ENCODE measurements at places on chromosomes 6 and 20.
A peak's percentile ranks its signal among the peaks of the same experiment; 100 is the strongest.

DNA sequence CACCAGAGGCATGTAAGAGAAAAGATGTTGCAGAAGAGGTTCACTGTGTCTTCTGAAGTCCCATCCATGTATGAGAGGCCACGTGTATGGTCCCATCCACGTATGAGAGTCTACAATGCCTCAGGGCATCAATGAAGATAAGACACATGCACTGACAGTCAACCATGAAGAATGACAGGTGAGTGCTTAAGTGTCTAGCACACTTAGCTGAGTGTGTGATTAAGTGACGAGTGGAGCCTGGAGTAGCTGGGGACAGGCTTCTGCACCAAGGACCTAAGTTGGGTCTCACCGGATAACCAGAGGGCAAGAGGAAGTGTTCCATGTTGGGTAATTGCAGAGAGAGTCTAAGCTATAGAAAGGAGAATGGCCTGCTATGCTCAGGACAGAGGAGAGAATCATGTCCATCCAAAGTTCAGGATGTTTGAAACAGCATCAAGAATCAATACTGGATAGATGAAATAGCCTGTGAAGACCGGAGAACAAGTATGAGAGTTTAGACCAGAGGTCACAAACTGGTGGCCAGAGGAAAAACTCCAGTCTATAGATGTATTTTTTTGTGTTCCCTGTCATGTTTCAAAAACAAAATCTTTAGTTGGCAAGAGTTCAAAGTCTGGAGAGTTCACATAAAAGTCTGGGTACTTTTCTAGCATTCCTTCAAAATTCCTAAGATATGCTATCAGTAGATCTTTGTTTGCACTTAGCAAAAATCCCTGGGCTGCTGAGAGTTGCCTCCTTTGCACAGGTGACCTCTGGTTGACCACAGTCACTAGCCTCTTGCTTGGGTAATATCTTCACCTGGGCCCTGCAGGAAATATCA lies 165.8 kb downstream of the KIF16B start:
- no peak for DNase-seq

- peak; percentile 84 for DNase-seq
These were observed 1.3 kb downstream of the SOBP start for GRCh38 chr6:107491138-107491609.

GRCh38 chr20:62778601-62779416 lies 17.5 kb upstream of the MRGBP start:
- DNase-seq: no peak

GRCh38 chr6:138434925-138435324 lies 30.9 kb downstream of the HEBP2 start:
- DNase-seq: no peak

- no peak for DNase-seq
These were observed 980.9 kb upstream of the GJE1 start for GRCh38 chr6:141151710-141152417.

DNA sequence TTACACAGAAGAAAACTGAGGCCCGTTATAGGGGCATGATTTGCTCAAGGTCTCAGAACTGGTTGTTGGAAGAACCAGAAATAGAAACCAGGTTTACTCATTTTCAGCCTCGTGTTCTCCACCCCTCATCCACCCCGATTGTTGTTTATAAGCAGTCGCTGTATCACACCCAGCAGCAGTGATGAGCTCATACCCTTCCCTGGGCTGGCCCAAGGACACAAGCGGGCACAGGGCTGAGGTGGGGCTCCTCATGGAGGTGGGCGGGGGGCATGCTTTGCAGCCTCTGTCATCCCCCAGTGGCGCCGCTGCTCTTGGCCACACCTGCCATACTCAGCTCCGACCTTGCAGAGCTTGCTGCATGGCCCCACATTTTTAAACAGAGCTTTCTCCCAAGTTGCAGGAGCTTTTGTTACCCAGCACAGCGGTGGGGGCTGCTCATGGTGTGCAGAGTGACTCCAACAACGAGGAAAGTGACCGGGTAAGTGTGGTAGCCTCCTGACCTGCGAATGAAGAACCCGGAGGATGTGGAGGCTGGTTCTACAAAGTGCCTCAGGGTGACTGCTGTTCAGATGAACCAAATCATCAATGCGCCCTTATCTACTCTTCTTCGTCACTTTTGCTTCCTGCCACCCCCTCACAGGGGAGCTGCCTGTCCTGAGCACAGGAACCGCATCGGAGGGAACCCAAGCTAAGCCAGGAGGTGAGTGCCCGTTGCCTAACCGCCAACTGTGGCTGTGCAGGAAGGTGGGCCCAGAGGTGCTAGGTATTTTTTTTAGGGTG lies 43.6 kb upstream of the NKX2-2 start:
- no peak for DNase-seq

DNA sequence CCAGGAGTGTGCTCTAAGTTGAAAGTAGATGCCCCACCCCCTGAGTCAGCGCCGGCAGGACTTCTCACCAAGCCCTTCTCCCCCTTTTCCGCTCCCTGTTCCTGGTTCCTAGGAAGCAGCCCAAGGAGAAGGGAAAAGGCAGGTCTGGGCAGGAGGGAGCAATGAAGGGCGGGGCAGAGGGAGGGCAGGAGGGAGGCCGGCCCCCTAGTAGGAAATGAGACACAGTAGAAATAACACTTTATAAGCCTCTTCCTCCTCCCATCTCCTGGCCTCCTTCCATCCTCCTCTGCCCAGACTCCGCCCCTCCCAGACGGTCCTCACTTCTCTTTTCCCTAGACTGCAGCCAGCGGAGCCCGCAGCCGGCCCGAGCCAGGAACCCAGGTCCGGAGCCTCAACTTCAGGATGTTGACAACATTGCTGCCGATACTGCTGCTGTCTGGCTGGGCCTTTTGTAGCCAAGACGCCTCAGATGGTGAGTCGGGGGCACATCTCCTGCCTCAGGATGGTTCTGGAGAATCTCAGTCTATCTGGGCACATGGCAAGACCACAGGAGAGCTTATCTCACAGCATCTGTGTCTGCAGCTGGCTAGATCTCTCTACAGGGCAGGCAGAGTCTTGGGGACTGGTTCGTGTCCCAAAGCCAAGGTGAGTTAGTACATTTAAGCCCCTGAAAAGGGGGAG lies at the start of gene PROCR:
TSS of gene PROCR (plus strand) at position 320 of the 681 bp plus-strand sequence. CDS start at position 403, 83 bp downstream.
- DNase-seq: peak; percentile 87

GRCh38 chr6:146050168-146050567 lies 21.3 kb downstream of the GRM1 start:
- DNase-seq: no peak

GRCh38 chr6:157095084-157095483 lies 228.2 kb downstream of the TMEM242 start:
- DNase-seq: no peak

- peak; percentile 64 for DNase-seq
These were observed 6.4 kb upstream of the PSMG4 start for GRCh38 chr6:3252369-3252768.

GRCh38 chr6:158149641-158150040 lies 18.4 kb downstream of the SERAC1 start:
- no peak for DNase-seq

DNA sequence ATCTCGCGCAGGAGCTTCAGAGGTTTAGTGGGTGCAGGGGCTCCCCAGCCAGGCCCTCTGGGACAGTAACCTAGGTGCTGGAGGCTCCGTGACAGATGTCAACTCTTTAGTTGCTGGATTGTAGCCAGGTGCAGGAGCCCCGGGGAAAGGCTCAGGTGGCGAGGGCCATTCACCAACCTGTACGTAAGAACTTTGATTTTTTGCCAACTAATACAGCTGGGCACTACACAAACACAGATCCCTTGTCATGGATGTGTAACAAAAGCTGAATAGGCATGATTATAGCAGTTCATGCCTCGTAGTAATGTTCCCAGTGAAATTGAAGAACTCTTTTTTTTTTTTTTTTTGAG lies 82.6 kb downstream of the CDC5L start:
- no peak for DNase-seq

DNA sequence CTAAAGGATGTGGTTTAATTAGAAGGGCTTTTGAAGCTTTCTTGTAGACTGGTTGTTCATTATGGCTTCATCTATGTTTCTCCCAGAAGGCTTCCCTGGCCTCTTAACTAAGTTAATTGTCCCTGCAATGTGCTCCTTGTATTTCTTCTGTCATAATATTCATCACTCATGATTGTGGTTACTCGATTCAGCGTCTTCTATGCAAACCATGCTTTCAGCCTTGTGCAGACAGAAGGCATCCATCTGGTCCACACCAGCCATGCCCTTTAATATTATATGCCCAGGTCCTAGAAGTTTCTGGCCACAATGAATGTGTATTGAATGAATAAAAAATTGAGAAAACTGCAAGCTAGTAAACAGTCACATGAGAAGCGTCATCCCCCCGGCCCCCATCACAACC lies 163.2 kb downstream of the KHDC1L start:
- DNase-seq: no peak

- no peak for DNase-seq
These were observed 70.9 kb downstream of the PACRG start for GRCh38 chr6:162798546-162799266.

GRCh38 chr6:13308332-13308731 lies 20.0 kb downstream of the TBC1D7 start:
- no peak for DNase-seq

- DNase-seq: no peak
These were observed 16.0 kb downstream of the SMPDL3A start for GRCh38 chr6:122804962-122805485.

DNA sequence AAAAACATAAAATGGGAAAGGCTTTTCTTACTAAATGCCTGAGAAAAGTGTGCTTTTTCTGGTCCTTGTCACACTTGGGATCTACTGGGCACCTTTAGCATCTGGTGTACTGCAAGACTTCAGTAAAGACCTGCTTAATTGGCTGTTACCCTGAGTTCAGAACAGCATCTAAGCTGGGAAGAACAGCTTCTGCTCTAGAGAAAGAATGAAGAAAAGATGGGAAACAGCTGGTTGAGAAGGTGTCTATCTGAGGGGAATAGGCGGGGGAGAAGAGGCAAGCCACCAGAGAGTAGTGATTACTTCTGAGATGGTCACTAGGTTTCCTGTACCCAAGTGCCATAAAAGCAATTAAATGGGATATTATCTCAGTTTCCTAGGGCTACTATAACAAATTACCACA lies 128.2 kb upstream of the SPACA1 start:
- no peak for DNase-seq

DNA sequence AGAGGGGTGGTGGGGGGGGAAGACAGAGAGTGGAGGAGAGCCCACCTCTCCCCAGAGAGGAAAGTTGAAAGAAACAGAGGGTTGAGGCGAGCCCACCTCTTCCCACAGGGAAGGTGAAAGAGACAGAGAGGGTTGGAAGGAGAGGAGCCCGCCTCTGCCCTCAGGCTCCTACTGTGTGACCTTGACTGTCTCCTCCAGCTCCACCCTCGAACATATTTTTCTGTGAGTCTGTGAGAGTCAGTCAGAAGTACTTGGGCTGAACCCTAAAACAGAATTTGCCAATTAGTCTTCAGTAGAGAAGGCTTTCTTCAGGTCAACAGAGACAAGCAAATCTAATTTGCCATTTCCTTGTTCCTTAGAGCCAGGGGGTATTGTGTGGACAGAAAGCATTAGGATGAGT lies 153.7 kb upstream of the SNX9 start:
- DNase-seq: no peak

- DNase-seq: peak; percentile 75
These were observed at the start of gene CCDC170 for GRCh38 chr6:151493804-151494234. Gene CCDC170 (plus strand): TSS chr6:151494017. CDS start chr6:151494129, 112 bp downstream.

- no peak for DNase-seq
These were observed 62.9 kb downstream of the ESR1 start for GRCh38 chr6:151870375-151870774.

DNA sequence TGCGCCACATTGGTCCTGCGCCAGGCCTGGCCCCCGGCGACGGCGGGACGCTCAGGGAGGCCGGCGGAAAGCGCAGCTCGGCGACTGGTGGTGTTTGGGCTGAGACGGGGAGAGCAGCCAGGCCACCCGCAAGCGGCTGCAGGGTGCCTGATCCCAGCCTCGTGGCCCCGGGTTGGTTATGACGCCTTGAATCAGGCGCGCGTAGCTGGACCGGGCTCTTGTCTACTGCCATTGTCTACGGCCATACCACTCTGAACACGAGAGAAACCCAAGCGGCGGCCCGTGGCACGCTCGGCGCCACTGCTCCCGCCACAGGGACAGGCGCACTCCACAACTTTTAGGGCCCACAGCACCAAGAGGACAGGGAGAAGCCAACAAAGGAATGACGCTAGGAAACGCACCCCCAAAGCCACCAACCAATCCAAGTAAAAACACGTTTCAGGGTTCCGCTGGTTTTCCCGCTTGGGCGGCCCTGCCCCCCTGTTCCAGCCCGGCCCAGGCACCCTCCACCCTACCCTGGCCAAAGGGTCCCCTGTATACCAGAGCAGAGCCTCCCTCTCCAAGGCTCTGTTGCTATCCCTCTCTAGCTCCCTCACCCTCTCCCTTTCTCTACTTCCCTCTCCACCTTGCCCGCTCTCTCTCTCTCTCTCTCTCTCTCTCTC lies 1849.3 kb upstream of the DEFB115 start:
- DNase-seq: no peak

DNA sequence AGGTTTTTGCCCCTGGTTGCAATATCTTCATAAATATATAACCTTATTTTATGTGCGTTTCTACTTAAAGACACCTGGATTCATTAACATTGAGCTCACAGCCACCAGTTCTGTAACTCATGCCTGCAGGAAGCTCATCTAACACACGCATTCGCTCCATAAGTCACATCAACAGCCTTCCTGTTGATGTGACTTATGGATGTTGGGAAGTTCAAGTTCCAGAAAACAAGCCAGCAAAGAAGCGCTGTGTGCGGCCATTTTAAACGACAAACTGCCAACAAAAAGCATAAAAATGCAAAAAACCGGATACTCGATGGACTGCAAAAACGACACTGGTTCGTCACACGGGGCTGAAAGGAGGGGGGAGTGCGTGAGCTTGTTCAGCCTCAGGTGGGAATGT lies 77.9 kb upstream of the NFATC2 start:
- no peak for DNase-seq

GRCh38 chr6:140320081-140321080 lies 945.9 kb upstream of the CITED2 start:
- DNase-seq: no peak

DNA sequence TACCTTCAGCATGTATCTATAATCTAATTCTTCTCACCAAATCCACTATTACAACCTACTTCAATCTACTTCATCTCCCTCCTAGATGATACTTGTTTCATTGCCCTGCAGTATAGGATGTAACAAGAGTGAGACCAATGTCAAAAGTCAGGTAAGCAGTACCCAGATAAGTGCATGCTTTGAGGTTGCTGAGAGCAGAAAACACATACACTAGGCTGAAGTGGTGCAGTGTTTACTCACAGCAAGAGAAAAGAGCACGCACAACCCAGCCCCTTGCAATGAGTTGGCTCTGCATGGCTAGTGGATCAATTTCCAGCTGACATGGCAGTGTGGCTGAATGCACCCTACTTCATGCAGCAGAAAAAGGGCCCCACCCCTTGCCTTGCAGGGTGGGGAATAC lies 199.9 kb downstream of the EPHA7 start:
- no peak for DNase-seq

All from coronary artery (tissue), 2 donors.